ENCODE measurements at places on chromosomes 6 and 20.

DNA sequence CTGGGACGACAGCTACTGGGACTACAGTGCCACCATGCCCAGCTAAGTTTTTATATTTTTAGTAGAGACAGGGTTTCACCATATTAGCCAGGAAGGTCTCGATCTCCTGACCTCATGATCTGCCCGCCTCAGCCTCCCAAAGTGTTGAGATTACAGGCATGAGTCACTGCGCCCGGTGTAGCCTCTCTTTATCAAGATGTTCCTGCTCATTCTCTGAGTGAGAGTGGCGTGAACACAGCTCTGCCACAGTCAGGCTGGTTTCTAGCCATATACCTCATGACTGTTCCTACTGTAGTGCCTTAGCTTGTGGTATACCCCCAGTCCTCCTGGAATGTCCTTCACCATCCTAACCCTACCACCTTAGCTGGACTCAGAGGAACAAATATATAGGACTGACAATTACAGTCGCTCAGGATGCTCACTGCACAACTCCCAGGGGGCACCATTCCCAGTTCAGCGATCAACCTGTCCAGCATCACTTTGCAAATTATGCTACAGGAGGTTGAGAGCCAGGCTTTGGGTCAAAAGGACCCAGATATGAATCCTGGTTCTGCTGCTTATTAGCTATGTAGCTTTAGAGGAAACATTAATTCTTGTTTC, 86.3 kb downstream of the CHMP4B start:
- DNase-seq = no peak

DNA sequence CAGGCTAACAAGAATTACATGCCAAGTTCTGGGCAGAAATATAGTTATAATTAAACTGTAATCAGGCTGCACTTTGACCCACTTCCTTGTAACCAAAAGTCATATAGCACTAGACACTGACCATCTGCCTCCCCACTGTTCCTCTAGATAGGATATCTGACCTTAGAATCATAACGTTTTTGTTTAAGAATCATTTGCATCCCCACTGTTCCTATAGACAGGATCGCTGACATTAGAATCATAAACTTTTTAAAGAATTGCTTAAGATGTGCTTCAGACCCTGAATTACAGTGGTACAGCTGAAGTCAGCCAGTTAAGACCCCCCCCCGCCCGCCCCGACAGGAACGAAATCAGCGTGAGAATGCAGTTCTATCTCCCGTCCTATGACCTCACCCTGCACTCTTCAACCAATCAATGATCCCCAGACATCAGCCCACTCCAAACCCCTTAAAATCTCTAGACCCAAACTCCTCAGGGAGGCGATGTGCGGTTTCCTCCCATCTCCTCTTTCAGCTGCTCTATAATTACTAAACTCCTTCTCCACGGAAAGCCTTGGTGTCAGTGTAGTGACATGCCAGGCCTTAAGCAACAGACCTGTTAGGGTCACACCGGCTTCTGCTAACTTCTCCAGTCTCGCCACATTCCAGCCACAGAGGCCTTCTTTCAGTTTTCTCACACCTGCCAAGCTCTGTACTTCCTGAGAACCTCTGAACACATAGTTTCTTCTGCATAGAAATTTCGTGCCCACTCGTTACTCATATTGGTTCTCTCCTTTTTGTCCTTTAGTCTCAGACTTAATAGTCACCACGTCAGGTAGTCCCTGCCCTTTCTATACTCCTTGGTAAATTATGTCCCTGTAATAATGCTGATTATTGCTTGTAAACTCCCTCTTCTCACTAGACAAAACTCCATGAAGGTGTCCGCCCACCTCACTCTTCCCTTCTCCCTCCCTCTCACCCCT, 93.5 kb downstream of the DTNBP1 start:
- DNase-seq = no peak

DNA sequence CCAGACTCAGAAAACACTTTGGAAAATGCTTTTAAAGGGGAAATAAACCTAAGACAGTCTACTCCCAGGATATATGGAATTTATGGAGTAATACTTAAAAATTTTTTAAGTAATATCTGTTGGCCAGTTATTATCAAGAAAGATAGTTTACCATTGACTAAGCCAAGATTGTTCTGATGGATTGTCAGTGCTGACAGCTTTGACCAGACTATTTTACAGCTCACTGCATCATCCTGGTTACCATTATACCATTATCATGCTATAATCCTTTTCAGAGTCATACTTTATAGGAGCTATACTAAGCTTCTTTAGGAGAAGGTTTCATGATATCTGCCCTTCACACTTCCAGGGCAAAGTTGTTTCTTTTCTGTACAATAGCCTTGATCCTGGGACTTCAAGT, 16.5 kb downstream of the GTF2H5 start:
- DNase-seq = no peak

DNA sequence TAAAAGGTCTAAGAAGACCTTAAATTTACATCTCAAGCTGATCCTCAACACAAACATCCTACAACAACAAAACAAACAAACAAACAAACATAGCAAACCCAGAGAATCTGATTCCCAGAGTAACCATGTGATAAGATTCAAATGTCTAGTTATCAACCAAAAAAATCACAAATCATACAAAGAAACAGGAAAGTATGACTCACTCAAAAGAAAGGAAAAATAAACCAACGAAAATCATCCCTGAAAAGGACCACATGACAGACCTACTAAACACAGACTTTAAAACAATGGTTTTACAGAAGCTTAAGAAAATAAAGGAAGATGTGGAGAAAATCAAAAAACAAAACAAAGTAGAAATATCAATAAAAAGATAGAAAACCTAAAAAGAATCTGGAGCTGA, 18.1 kb downstream of the VNN1 start:
- no peak for DNase-seq

- no peak for DNase-seq
Measured at GRCh38 chr6:160055378-160055777, 66.2 kb upstream of the SLC22A1 start.
